ENCODE measurements at places on chromosomes 7 and 10. TPM values are rescaled to one million over a fixed set of nuclear protein-coding genes. Genes with fewer than 3 reads are reported as not detected.

Gene EBF3
- 2.0 TPM for total RNA-seq

Gene UBE2D1
- total RNA-seq = 14.5 TPM

- no peak for DNase-seq
Observed at GRCh38 chr10:34196058-34196433, 619.0 kb downstream of the PARD3 start.

DNA sequence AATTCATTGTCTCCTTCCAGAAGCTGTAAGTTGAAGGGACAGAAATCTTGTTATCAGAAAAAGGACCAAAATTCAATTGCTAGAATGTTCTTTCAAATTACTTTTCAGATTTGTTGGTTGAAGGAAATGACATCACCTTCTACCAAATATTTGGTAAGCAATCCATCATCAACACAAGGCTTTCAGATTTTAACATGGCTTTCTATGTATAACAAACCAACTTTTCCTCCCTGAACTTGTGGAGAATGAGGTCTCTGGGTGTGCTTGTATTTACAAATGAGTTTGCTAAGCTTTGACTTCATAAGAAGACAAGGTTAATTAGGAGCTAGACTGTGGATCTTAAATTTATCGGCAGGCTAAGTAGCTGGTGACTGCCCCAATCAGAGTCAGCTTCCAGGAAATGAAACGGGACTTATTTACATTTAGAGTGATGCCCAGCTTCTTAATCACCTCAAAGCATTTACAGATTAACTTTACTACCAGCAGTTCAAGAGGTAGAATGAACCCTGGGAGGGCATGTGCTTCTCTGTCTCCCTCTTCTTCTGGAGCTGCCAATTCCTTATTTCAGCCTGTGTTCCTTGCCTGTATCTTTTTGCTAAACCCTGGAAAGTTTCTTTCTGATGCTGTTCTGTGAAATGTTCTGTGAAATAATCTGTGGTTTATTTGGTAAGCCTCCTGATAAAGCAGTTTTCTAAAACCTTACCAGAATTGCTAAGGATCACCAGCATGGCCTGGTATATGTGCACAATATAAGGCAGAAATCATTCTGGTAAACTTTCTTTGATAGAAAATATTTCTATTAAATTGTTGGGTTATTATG lies 248.8 kb upstream of the FZD8 start:
- no peak for DNase-seq

DNA sequence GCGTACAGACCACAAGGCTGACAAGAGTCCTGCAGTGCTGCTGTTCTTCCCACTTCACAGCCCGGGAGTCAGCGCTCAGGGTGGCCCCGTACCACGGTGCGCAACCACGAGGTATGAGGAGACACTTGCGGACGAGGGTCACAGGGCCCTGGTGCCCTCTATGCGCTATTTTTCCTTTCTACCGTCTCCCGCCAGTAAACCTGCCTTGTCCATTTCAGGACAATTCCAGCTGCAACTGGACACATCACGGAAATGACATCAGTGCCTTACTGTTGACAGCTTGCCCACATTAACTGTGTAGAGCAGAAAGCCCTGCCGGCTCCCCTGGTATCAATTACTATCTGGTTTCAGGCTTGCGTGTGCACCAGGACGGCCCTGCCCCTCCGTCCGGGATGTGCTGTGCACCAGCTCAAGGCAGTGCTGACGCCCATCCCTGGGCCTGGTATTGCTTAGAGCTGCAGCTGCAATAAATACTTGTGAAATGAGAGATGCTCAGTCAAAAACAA lies 65.1 kb downstream of the ZRANB1 start:
- no peak for DNase-seq
